ENCODE measurements at places on chromosomes 3 and 15. TPM values are rescaled to one million over a fixed set of nuclear protein-coding genes. Genes with fewer than 3 reads are reported as not detected.

- no peak for DNase-seq
Measured at GRCh38 chr3:170815340-170815739, 54.7 kb downstream of the RPL22L1 start.

GRCh38 chr3:112170046-112170445 is 37.0 kb upstream of the GCSAM start:
- DNase-seq, result no peak

GRCh38 chr3:22063500-22063899 is 312.5 kb upstream of the ZNF385D start:
- DNase-seq, result no peak

DNA sequence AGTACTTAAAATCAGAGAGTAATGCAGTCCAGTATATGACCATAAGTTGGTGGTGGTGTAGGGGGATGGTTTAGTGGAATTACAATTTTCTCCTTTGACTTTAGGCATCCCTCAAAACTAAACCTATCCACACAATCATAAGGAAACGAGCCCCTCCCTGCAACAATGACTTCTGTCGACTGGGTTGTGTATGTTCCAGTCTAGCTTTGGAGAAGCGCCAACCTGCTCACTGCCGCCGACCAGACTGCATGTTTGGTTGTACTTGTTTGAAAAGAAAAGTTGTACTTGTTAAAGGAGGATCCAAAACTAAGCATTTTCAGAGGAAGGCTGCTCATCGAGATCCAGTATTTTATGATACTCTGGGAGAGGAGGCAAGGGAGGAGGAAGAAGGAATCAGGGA is 52.8 kb downstream of the MGA start:
- no peak for DNase-seq

- no peak for DNase-seq
Measured at GRCh38 chr3:60841355-60841754, 409.9 kb downstream of the FHIT start.

DNA sequence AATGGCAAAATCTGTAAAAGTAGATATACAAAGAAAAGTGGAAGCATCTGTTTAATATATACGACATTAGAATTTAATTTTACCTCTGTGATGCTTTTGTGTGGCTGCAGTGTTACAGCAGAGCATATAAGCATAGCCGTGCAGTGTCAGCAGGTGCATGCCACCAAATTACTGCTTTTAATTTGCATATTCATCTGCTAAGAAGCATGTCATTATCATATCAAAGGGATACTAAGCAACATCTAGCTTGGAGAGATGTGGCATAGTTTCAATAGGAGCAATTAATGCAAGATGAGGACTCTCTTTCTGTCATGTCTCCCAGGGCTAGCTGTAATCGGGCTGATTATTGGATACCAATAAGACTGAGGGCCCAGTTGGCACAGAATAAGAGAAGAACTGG is 214.4 kb upstream of the SOX2 start:
- no peak for DNase-seq

Gene CSPG5
- 0.42 TPM for total RNA-seq

Gene RETNLB
- total RNA-seq, result not detected

Gene CCR9
- 4.0 TPM for total RNA-seq

Gene IL5RA
- 0.12 TPM for total RNA-seq

Gene SLC38A3
- total RNA-seq, result not detected

Gene HTR3E
- not detected for total RNA-seq

Gene LRRN1
- total RNA-seq, result 0.23 TPM

Gene SLC27A2
- total RNA-seq, result 0.75 TPM

Gene IQSEC1
- 82.0 TPM for total RNA-seq

Measured in CD4-positive, alpha-beta memory T cell (primary cell).